ENCODE measurements at places on chromosomes 3 and 15. TPM values are rescaled to one million over a fixed set of nuclear protein-coding genes. Genes with fewer than 3 reads are reported as not detected.

- no peak for DNase-seq
Observed at GRCh38 chr15:94673801-94674200, 442.4 kb downstream of the MCTP2 start.

- DNase-seq = peak; percentile 36
Observed at GRCh38 chr3:172034786-172035685, 4.3 kb upstream of the FNDC3B start.

DNA sequence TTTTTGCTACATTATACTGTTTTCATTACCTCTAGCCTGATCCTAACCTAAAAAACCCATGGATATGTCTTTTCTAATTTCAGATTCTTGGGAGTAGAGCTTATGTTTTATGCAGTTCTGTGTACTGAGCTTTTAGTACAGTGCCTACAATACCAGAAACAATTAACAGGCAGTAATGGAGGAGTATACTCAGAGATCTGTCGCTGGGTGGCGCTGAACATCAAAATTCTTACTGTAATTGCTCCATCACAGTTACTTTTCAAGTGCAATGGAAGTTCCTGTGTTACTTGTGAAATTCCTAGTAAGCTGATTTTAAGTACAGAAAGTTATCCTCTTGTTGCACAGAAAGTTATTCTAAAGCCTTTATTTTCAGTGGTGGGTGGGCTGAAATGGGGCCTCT lies 66.9 kb downstream of the RNF13 start:
- DNase-seq = no peak

- DNase-seq = no peak
Observed at GRCh38 chr3:58804914-58805313, 138.3 kb upstream of the FAM3D start.

GRCh38 chr3:184272269-184272668 lies 3.6 kb upstream of the ECE2 start:
- DNase-seq = no peak

- DNase-seq = no peak
Observed at GRCh38 chr15:58562135-58562534, 130.3 kb downstream of the LIPC start.

GRCh38 chr3:13881536-13882410 lies 1.9 kb upstream of the WNT7A start:
- DNase-seq = no peak

DNA sequence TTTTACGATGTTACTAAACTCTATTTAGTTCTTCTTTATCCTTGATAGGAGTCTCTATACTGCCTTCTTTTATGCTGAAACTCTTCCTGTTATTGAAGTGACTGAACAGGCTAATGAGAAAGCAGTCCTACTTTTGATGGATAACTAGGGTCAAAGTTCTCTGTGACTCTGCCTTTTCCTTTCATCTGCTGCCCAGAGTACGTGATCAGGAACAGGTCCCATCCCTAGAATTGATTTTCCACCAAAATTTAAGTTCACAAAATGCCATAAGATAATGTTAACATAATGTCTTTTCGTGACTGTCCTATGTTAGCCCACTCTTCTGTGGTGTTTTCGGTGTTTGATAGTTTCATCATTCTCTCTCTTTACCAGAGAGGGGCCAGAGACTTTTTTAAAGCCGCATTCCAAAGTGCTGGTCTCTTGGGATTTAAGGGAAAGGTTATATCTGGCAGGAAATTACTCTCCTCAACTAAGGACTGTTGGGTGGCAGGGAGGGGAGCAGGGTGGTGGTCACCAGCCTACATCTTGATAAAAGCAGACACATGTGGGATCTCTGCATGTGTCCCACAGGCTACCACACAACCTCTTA lies 50.3 kb upstream of the PLXND1 start:
- no peak for DNase-seq

DNA sequence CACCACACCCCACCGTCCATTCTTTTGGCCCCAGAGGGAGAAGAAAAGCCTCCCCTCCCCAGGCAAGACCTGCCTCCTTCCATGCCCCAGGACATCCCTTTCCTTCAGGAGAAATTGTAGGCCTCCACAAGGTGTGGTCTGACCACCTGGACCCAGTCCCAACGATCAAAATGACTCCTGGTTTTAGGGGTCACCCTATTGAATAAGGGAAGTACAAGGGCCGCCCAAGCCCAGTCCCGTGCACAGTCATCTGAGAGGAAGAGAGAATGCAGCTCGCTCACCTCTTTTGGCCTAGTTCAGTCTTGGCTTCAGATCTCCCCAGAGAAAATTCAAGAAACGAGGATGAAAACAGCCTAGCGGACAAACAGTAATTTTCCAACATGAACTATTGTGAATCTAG lies 249.1 kb downstream of the UACA start:
- DNase-seq = no peak

DNA sequence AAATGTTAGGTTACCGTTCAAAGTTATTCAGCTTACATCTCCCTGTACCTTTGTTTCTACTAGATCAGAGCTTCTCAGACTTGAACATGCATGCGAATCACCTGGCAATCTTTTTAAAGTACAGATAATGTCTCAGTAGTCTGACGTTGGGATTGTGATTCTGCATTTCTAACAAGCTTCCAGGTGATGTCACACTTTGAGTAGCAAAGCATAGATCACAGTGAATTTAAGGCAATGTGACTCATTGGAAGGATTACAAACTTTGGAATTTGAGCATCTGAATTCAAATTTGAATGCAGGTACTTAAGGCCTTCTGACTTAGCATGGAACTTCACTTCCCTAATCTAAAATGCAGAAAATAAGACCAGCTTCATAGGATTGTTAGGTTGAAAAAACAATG lies 10.8 kb upstream of the ZMAT3 start:
- DNase-seq = no peak

- no peak for DNase-seq
Observed at GRCh38 chr3:177787279-177788041, 590.2 kb upstream of the TBL1XR1 start.

GRCh38 chr3:162863579-162863978 lies 1367.0 kb downstream of the OTOL1 start:
- DNase-seq = no peak

GRCh38 chr3:65975032-65975431 lies 63.7 kb downstream of the MAGI1 start:
- no peak for DNase-seq

DNA sequence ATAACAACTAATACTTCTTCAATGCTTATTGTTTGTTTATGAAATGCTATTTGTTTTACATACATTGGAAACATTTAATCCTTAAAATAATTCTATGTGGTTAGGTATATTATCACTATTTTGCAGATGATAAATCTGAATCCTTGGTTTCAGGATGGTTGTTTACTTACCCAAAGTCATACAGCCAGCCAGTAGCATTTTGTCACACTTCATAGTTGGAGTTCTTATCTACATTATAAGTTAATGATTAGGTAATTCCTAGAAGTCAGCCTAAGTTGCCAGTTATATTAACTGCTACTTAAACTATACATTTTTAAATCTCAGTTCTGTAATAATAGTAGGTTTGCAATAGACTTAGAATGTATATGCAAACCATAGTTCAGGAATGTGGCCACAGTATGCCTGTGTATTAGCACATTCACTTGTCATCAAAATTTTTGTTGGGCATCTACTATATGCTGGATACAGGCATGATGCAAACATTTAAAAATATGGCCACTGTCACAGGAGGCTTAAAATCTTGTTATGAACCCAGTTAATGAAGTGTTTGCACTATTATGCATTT lies 187.9 kb downstream of the UBE2E2 start:
- DNase-seq = no peak

DNA sequence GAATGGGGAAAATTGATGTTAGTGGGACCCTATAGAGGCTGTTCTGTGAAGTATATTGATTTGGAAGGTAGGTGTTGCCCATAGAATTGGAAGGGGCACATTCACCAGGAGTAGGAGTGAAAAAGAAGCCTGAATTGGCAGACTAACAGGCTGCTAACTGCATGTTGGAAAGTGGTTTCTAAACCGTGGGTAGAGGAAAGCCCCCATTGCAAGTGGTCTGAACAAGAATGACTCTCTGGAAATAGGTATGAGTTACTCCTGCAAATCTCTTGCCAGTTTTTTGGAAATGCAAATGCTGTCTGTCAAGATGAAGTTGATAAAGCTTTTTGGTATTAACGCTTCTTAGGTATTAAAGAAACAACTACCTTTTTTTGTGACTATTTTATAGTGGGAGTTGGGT lies 3.5 kb downstream of the UBE2E1 start:
- DNase-seq = no peak

The ZIC4 gene
- total RNA-seq = not detected

The GOLGA8J gene
- total RNA-seq = not detected

The LYZL4 gene
- not detected for total RNA-seq

The PRSS50 gene
- total RNA-seq = not detected

The CKMT1B gene
- total RNA-seq = not detected

The PGBD4 gene
- total RNA-seq = 4.9 TPM

The TUSC7 gene
- total RNA-seq = not detected

The PLSCR5 gene
- not detected for total RNA-seq

The RHOV gene
- not detected for total RNA-seq

Measured in CD4-positive, alpha-beta memory T cell (primary cell).